ENCODE measurements at places on chromosomes 5 and 9. TPM values are rescaled to one million over a fixed set of nuclear protein-coding genes. Genes with fewer than 3 reads are reported as not detected.

The HAPLN1 gene
- total RNA-seq: not detected

The STKLD1 gene
- total RNA-seq: 0.49 TPM

The RHOBTB3 gene
- total RNA-seq: 160 TPM

The PTGDS gene
- not detected for total RNA-seq

The LHX3 gene
- total RNA-seq: not detected

The ZNF474 gene
- not detected for total RNA-seq

The AGXT2 gene
- not detected for total RNA-seq

The CFAP157 gene
- not detected for total RNA-seq

The CATSPER3 gene
- not detected for total RNA-seq

The LRRC70 gene
- total RNA-seq: 19.9 TPM

The STOML2 gene
- 178 TPM for total RNA-seq
